ENCODE measurements at places on chromosomes 7 and 10. TPM values are rescaled to one million over a fixed set of nuclear protein-coding genes. Genes with fewer than 3 reads are reported as not detected.

DNA sequence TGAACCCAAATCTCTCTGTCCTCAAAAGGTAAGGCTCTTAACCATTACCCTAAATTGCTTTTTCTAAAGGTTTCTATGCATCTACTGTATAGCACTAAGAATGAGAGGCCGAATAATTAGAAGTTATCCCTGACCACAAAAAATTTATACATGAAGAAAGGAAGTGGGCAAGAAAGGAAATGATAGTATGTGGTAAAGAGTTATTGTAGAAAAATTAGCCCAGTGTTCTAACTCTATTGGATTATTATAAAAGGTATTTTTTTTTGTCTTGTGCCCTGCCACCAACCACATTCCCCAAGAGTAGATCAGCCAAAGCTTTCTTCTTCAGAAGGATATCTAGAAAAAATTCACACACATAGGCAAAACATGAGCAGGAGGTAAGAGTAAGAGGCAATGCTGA, 45.4 kb downstream of the DKK1 start:
- DNase-seq: no peak

DNA sequence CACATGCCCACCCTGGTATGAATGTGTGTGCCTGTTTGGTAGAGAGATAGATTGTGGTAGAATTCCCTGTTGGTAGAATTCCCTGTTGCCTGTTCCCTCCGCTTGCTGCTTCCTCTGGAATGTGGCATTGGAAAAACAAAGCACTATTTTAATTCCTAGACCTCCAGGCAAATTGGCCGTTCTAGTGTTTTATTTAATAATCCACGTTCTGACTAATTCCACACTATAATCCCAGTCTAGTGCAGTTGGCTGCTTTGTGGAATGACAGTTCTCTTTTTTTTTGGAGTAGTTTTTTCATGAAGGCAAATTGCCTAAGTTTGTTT, 2.0 kb downstream of the HECW1 start:
- DNase-seq: no peak

- DNase-seq: no peak
Observed at GRCh38 chr7:80127412-80128160, 7.0 kb upstream of the GNAI1 start.

GRCh38 chr10:4243651-4244050, 458.6 kb upstream of the KLF6 start:
- peak; percentile 48 for DNase-seq

DNA sequence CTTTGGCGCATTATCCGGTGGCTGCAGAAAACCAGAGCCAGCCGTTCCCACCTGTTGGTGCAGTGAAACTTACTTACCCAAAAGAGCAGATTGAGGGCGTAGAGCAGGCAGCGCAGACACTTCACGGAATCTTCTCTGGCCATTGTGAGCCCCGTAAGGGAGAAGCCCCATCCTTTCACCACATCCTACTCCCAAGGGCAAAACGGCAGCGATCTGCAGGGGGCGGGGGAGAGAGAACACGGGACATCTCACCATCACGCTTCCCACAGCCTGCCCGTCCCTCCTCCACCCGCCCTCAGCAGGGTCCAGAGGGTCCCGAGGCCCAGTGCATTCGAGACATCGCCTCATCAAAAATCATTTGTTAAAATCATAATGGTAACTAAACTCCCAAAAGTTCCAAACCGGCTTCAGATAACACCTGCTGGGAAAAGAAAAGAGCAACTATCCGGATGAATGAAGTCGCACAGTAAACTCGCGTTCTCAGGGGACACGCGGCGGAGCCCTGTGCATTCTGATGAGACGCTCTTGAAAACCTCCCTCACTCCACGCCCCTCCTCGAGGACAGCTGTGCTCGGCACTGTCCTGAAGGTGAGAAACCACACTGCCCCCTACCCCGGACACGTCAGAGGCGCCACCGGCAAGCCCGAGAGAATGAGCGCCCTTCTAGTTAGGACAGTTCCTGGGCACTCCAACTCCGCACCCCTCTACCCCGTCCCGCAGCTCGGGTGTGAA, 1.2 kb downstream of the TSPAN12 start:
- DNase-seq: no peak

- DNase-seq: no peak
Observed at GRCh38 chr10:74991435-74991834, 120.0 kb upstream of the SAMD8 start.

GRCh38 chr7:93060865-93061264, 56.9 kb downstream of the SAMD9 start:
- no peak for DNase-seq

DNA sequence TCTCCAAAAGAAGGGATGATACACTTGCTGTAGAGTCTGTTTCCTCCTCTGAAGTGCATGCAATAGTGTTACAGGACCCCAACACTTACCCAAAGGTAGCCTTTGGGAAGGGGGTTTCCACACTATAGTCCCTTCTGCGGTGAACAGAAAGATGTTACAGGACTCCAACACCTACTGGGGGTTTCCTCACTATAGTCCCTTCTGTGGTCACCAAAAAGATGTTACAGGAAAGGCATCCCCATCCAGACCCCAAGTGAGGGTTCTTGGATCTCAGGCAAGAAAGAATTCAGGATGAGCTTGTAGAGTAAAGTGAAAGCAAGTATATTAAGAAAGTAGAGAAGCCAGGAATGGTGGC, 69.2 kb upstream of the PIK3CG start:
- no peak for DNase-seq

GRCh38 chr7:94907811-94908322, 473 bp downstream of the PPP1R9A start:
- peak; percentile 46 for DNase-seq

BICC1 gene
- total RNA-seq: 30.3 TPM

TMEM139 gene
- total RNA-seq: 1.1 TPM

ARHGAP22 gene
- total RNA-seq: 1.1 TPM

MASTL gene
- total RNA-seq: 11.7 TPM

ATRNL1 gene
- 24.4 TPM for total RNA-seq

EMX2 gene
- total RNA-seq: 5.5 TPM

Data from skin of body (tissue), 3 donors.